IPS DF 19.7 (cell line): ENCODE measurements at places on chromosomes 4 and X.
A peak's percentile ranks its signal among the peaks of the same experiment; 100 is the strongest.

DNA sequence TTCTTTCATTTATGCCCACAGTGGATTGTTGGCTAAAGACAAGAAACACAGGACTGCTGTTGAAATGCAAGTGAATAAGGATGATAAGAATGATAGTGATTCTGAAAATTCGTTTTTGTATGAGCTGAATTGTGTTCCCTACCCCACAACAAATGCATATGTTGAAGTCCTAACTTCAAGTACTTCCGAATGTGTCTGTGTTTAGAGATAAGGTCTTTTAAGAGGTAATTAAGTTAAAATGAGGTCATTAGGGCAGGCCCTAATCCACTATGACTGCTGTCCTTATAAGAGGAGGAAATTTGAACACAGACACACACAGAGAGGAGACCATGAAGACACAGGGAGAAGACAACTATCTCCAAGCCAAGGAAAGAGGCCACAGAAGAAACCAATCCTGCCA lies 126.6 kb upstream of the ACSL4 start:
- no peak for DNase-seq

GRCh38 chr4:107404591-107405300 lies 315.3 kb downstream of the PAPSS1 start:
- no peak for DNase-seq

DNA sequence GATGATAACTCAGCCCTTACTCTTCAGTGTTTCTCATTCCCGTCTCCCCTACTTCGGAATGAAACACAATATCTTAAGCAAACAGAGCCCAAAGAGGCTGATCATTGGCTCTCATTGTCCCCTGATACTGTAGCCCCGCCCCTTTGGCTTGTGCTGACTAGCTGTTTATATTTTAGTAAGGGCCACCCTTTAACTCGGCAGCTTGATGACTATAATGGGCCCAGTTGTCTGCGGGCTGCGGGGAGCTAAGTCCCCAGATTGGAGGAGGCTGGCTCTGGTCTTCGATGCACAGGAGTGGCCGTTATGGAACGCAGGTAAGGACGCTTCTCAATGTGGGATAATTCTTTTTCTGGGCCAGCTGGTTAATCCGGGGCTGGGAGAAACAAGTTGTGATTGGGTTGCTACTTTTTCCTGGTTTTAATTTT lies at the start of gene TRIM2:
Gene TRIM2 (plus strand): TSS at position 197 of the 425 bp plus-strand sequence. CDS start 88 bp downstream, at position 285.
- DNase-seq: no peak

- DNase-seq: no peak
These were observed 46.1 kb downstream of the CXorf58 start for GRCh38 chrX:23953908-23954269.

DNA sequence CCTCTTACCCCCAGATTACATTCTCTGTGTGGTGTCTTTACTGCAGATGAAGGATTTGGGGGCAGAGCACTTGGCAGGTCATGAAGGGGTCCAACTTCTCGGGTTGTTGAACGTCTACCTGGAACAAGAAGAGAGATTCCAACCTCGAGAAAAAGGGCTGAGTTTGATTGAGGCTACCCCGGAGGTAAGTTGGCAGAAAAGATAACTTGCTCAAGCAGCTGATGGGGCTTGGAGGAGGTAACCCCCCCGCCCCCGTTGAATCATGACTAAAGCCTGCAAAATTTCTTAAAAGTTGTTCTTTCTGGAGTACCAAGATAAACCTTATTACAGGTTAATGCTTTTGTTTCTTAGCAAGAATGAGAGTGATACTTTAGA lies 1.5 kb downstream of the CCNG2 start:
- no peak for DNase-seq

DNA sequence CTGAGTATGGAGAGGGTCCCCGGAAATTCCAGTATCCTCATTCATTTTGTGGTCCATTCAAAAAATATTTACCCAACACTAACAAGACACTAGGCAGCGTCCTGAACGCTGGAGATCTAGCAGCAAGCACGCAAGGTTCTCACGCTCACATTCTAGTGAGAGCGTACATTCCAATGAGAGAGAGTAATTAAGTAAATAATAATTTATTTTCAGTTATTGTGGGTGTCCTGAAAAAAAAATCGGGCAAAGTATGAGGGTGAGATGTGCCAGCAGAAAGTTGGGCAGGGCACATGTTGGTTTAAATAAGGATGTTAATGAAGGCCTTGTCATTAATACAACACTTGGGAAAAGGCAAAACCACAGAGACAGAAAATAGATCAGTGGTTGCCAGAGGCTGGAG lies 4.0 kb upstream of the TMEM156 start:
- DNase-seq: no peak

DNA sequence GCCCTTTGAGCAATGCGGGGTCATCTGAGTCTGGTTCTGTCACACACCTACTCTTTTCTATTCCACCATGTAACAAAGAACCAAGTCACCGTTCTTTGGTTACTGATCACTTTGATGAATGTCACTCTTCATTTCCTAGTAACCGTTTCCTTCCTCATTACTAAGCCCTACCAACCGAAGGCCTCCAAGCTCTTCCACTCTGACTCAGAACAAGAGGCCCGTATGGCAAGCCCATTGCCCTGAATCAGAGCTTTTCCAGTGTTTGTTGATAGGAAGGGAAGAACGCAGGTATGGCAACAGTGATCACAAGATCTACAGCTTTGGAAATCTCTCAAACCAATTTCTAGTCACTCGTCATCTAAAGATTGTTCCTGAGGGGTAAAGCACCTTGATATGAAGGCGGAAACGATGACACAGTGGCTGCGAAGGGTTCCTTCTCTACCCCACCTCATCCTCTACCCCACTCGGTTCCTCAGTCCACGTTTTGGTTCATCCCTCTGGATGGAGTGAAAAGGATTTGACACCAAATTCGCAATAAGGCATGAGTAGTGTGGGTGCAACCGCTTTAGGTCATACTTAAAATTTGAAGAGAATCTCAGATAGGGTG lies 28.0 kb upstream of the CD40LG start:
- no peak for DNase-seq

- no peak for DNase-seq
These were observed 286.9 kb upstream of the FGF16 start for GRCh38 chrX:77160301-77160700.

- peak; percentile 76 for DNase-seq
These were observed 946 bp downstream of the ANXA3 start for GRCh38 chr4:78552389-78553042.
